ENCODE measurements at places on chromosomes 11 and 22.

- no peak for DNase-seq
Measured at GRCh38 chr22:38219632-38220031, 17.8 kb downstream of the MAFF start.

GRCh38 chr11:7444091-7444981 lies 41.0 kb upstream of the OLFML1 start:
- no peak for DNase-seq

DNA sequence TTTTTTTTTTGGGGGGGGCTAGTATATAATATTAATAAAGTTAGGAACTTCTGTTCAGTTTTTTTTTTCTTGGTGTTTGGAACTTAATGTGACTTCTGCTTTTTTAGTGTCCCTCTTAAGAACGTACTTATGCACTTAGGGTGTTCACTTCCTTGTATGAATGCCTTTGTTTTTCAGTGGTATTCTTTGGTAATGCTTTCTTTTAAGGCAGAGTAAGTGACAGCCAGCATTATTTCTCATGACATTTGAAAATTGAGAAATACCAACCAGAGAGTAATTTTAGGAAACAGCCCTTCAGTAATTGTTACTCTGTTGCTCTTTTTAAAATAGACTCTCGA lies 2.4 kb downstream of the GRK3 start:
- no peak for DNase-seq

- no peak for DNase-seq
Measured at GRCh38 chr11:44139565-44140330, 44.3 kb downstream of the EXT2 start.

GRCh38 chr11:35373284-35373933 lies 45.9 kb downstream of the SLC1A2 start:
- DNase-seq = no peak

DNA sequence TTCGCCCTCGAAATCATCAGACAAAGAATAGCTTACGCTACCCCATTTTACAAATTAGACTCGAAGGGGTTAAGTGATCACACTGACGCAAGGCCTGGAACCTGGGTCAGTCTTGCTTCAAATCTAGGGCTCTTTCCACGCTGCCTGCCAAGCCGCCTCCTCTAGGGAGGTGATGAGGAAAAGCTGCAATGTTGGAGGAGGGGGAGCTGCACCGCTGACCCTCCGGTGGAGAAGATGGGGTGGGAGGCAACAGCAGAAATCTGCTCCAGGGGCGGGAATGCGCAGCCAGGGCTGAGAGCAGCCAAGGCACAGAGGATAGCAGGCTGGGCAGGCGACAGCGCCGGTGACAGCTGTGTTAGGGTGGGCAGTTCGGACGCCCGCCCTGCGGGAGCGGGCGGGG lies 595 bp downstream of the SYVN1 start:
- peak; percentile 28 for DNase-seq

DNA sequence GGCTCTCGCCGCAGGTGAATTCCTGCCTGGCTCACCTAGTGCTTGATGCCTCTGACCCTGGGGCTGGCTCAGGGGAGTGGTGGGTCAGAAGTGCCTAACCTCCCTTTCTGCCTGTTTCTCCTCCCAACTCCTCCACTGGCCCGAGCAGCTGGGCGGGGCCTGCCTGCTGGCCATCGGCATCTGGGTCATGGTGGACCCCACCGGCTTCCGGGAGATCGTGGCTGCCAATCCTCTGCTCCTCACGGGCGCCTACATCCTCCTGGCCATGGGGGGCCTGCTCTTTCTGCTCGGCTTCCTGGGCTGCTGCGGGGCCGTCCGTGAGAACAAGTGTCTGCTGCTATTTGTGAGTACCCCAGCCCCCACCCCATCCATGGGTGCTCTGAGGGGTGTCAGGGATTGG lies 41.1 kb downstream of the TP53I11 start:
- no peak for DNase-seq

DNA sequence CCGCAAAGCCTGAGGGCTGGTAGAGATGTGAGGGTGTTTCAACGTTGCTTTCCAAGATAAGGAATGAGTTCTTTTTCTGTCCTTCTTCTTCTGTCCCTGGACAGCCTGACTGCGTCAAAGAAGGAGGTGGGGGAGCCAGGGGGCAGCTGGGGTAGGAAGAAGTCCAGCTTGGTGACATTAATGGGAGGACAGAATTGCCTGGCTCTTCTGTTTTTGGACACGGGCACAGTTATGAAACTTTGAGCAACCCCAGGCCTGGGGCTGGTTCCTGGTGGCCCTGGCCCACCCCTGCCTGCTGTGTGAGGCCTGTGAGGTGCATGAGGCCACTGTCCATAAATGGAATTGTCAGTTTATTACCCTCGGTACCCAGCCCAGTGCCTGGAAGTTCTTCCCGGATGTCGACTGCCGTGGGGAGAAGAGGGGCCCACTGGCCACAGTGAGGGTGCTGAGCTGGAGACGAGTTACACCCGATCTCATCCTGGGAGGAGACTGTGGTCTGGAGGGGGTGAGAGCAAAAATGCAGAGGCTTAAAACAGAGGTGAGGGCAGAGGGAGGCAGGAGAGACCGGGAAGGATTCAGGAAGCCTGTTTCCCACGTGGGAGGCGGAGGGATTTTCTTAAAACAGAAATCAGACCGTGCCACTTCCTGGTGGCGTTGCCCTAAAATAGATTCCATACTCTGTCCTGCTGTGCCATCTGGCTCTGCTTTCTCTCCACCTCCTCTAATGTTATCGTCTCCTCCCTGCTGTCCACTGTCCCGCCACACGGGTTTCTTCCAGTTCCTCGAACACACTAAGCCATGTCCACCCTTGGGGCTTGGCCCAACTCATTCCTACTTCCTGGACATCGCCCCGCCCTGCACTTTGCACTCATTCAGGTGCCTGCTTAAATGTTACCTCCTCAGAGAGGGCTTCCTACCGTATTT lies 59.7 kb upstream of the RASD2 start:
- no peak for DNase-seq

DNA sequence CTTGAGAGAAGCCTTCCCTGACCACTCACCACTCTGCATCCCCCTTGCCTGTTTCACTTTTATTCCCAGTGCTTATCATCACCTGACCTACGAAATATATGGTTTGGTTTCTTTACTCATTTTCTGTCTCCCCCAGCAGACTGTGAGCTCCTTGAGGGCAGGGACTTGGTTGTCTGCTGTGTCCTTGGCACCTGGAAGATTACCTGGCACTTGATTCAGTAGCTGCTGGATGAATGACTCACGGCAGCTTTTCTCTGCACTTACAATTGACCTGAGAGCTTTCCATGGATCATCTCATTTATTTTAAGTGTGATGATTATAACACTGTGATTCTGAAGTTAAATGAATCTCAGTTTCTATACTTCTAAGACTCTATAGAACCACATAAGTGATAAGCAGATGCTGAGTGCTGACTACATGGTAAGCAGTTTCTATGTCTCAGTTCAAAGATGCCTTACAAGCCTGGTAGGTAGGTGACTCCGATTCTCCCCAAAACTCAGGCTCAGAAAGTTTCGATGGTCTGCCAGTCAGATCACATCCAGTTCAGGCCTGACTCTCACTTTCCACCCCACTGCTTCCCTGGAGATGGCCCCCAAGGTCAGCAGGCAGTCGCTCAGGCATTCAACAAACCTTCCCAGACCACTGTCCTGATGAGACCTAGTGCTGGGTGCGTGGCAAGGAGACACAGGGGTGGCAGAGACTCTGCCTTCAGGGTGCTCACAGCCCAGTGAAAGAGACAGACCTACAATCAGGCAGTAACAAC lies 11.6 kb downstream of the IL2RB start:
- no peak for DNase-seq

- DNase-seq = no peak
Measured at GRCh38 chr11:101705972-101706371, 122.2 kb upstream of the TRPC6 start.

GRCh38 chr11:43871051-43871450 lies 9.6 kb upstream of the ALKBH3 start:
- no peak for DNase-seq

DNA sequence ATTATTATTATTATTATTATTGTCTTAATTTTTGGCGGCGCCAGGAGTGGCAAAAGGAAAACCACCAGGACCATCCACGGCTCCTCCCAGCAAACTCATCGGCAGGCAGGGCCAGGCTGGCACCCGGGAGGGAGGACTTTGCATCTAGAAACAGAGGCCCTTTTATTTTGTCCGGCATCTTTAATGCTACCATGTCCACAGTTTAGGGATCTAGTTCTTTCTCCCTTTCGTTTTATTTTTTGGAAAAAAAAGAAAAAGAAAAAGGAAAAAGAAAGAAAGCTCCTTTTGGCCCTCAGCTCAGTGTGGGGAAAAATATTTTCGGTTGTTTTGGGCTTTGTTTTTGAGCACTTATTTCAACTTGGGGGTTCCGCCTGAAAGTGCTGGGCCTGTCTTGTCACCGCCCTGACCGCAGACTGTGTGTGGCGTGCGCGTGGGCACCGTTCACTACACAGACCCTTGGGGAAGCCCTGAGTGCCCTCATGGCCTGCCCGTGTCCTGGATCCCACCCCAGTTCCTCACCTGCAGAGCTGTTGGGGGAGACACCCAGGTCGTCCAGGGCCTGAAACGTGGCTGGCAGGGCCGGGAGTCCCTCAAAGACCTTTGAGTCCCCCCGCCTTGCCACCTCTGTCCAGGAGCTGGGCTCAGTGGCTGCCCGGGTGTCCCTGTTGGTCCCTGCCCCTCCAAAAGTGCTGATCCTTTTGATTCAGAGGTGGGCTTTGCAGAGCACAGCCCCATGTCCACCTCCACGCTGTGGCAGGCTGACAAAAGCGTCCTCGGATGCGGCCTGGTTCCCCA lies 69.1 kb upstream of the PPARA start:
- no peak for DNase-seq

GRCh38 chr11:128552783-128553661 lies 34.3 kb downstream of the ETS1 start:
- DNase-seq = no peak

DNA sequence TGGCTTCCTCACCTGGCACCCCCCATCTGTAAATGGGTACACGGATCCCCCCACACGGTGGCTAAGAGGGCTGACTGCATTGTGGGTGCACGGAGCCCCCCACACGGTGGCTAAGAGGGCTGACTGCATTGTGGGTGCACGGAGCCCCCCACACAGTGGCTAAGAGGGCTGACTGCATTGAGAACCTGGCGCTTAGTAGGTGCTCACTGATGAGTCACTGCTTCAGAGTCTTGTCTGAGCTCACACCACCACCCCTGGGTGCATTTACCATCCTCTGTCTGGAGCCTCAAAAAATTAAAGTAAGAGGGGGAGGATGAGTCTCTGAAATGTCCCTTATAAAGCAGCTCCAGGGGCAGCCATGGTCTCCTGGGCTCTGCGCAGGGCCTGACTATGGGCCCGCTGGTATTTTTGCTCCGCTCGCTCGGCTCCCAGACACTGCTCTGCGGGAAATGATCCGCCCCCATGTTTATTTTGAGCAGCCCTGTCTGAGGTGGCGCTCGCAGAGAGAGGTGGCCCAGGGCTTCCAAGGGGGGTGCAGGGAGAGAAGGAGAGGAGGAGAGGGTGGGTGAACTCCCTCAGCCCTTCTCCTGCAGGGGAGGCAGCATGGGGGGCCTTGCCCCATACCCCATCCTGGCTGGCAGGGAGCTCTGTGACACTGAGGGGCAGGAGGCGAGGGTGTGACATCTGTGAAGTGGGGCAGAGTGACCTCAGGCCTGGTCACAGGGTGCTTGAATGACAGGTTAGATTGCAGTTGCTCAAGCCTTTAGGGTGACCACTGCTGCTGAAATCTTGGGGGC lies 82.6 kb downstream of the CACNA1I start:
- no peak for DNase-seq
